ENCODE measurements at places on chromosomes 12 and 14. TPM values are rescaled to one million over a fixed set of nuclear protein-coding genes. Genes with fewer than 3 reads are reported as not detected.

The HOXC12 gene
- total RNA-seq, result not detected

The GLIPR1L2 gene
- total RNA-seq, result not detected

The IFI27 gene
- 184 TPM for total RNA-seq

The POTEM gene
- not detected for total RNA-seq

The IL22 gene
- total RNA-seq, result 4.7 TPM

The SERPINA5 gene
- total RNA-seq, result not detected

The SRRM4 gene
- not detected for total RNA-seq

The FOXG1 gene
- not detected for total RNA-seq

The ALDH2 gene
- 1.3 TPM for total RNA-seq

The PIP4K2C gene
- 21.9 TPM for total RNA-seq

The FAM222A gene
- 0.43 TPM for total RNA-seq

The CCDC198 gene
- not detected for total RNA-seq

The ACRBP gene
- 1.8 TPM for total RNA-seq

The ORAI1 gene
- 69.0 TPM for total RNA-seq

The OR10A7 gene
- not detected for total RNA-seq

The ADAMTS20 gene
- total RNA-seq, result not detected

The MAP1LC3B2 gene
- total RNA-seq, result 0.83 TPM

The MORN3 gene
- 3.6 TPM for total RNA-seq

The ASPG gene
- not detected for total RNA-seq

The DCN gene
- total RNA-seq, result not detected

The SIX6 gene
- not detected for total RNA-seq

The SOAT2 gene
- total RNA-seq, result 1.5 TPM

The KERA gene
- not detected for total RNA-seq

The ALG10 gene
- 18.4 TPM for total RNA-seq

The COA8 gene
- 31.0 TPM for total RNA-seq

The MCRS1 gene
- total RNA-seq, result 70.5 TPM

The GPR65 gene
- 23.7 TPM for total RNA-seq
